ENCODE measurements at places on chromosomes 4 and X.

- DNase-seq, result no peak
These were observed 235.8 kb downstream of the TRAM1L1 start for GRCh38 chr4:116849620-116850019.

DNA sequence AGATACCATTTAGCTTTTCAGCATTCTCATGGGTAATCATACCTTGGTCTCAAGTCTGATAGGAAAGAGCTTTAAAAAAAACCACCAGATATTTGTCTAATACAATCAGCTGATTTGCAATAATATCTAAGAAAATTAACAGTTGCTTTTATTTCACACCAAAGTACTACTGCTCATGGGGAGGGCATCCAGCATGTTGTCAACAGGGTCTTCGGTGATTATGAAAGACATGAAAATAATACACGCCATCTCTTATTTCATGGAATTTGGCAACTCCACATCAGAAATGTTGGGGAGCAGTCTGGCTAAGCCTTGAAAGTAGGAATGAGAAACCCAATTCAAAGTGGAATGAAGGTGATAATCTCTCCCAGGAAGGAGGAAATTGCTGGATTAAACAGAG is 3.0 kb downstream of the ASB5 start:
- no peak for DNase-seq

DNA sequence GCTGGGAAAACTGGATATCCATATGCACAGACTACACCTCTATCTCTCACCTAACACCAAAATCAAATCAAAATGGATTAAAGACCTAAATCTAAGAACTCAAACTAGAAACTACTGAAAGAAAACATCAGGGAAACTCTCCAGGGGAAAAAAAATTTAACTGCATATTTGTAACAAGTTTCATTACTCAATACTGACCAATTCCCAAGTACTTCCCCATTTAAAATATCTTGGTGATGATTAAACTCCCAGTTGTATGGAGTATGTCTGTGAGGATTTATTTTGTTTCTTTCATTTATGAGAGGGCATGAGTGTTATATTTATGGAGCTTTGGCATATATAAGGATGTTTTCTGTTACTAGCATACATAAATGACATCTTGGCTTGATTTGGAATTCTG is 112.3 kb upstream of the IL15 start:
- DNase-seq, result no peak

DNA sequence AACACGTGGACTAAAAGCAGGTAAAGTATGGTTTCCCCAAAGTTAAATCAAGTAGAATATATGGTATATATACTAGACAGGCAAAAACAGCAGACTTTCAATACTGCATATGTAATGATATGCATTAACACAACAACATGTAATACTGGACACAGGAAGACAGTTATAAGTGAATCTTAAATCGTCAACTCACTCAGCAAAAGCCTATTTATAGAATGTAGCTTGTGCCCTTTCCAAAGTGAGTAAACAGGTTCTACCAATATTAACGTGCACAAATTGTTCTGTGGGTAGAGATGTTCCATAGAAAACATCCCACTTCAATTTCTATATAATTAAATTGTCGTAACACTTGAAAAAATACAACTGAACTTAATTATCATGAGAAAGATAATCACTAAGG is 30.6 kb downstream of the FAM241A start:
- no peak for DNase-seq

DNA sequence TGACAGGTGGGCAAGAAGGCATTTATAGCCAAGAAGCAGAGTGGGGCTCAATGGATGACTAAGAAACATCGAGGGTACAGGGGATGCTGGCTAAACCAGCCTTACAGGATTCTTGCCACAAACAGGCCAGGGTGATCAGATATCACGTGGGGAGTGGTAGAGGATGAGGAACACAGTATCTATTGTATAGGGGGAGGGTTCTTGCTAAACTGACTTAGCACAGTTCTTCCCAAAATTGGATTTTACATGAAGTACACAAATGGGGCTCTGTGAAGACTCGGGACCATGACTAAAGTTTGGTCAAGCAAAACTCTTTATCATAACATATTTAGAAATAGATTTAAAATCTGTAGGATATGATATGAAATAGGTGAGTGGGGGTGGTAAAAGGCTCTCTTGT is 144.0 kb upstream of the ATOH1 start:
- DNase-seq, result no peak

DNA sequence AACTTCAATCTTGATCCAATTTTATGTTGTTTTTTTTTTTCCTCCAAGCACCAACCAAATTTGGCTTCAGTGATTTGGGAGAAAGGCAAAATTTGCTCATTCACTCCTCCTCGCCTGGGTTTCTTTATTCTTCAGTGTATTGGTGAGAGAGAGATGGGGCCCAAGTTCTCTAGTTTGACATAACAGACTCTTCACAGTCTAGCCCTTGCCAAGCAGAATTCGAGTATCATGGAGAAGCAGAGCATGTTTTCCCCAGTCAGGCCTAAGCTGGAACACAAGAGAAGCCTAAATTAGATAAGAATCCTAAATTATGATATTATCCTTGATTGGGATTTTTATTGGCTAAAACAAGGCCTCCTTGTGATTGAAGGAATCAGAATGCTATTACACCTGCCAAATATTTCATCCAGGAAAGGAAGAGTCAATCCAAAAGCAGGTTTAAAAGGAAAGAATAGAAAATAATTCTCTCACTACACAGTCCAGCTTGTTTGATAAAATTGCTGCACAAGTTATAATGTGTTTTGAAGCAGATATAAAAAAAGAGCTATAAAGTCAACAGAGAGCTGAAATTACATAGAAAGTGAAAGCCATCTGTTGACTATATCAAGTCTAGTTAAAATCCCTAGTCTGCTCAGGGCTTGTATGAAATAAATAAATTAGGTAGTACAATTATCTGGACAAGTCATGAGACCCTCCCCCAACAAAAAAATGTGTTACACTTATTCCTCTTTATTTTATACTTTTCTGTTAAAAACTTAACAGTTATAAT is 39.9 kb upstream of the FAM241A start:
- no peak for DNase-seq

Measured in stimulated activated CD8-positive, alpha-beta memory T cell treated with anti-CD3 and anti-CD28 coated beads, Interleukin-4, amount 100 ng/mL, for 1 hour (primary cell).